ENCODE measurements at places on chromosomes 11 and 22. TPM values are rescaled to one million over a fixed set of nuclear protein-coding genes. Genes with fewer than 3 reads are reported as not detected.

ZDHHC24 gene
- 26.0 TPM for total RNA-seq

SLC5A1 gene
- not detected for total RNA-seq

SNX32 gene
- 1.6 TPM for total RNA-seq

INS gene
- total RNA-seq: not detected

GGT5 gene
- not detected for total RNA-seq

BIRC3 gene
- 79.0 TPM for total RNA-seq

MN1 gene
- total RNA-seq: 0.40 TPM

CBL gene
- 47.0 TPM for total RNA-seq

TMEM86A gene
- 1.8 TPM for total RNA-seq

PRG3 gene
- not detected for total RNA-seq

APOA4 gene
- total RNA-seq: not detected

TBRG1 gene
- total RNA-seq: 41.4 TPM

PYGM gene
- total RNA-seq: 4.0 TPM

CAPRIN1 gene
- total RNA-seq: 191 TPM

IFITM10 gene
- 1.3 TPM for total RNA-seq

TEF gene
- 2.3 TPM for total RNA-seq

CATSPER1 gene
- 0.58 TPM for total RNA-seq

GLB1L2 gene
- total RNA-seq: 2.5 TPM

LMNTD2 gene
- 3.2 TPM for total RNA-seq

OR8D4 gene
- total RNA-seq: not detected

IGSF22 gene
- total RNA-seq: 2.7 TPM

POU2AF2 gene
- not detected for total RNA-seq

MS4A3 gene
- not detected for total RNA-seq

PKDREJ gene
- not detected for total RNA-seq

PHETA2 gene
- total RNA-seq: 3.6 TPM

EIF3M gene
- 249 TPM for total RNA-seq

TRIM48 gene
- not detected for total RNA-seq

TYR gene
- not detected for total RNA-seq

MS4A12 gene
- total RNA-seq: not detected

VPS11 gene
- total RNA-seq: 30.6 TPM

WEE1 gene
- total RNA-seq: 62.8 TPM

RAB38 gene
- total RNA-seq: 1.2 TPM

USP2 gene
- total RNA-seq: 0.48 TPM

DGCR6 gene
- total RNA-seq: 1.8 TPM

CATSPERZ gene
- not detected for total RNA-seq

CARNS1 gene
- total RNA-seq: 0.76 TPM

SHISA8 gene
- not detected for total RNA-seq

TRIM29 gene
- total RNA-seq: not detected

WT1 gene
- not detected for total RNA-seq

SLC1A2 gene
- not detected for total RNA-seq

GAS2 gene
- total RNA-seq: 1.2 TPM

ZP1 gene
- total RNA-seq: 0.18 TPM

TRIM22 gene
- total RNA-seq: 213 TPM

SULT4A1 gene
- not detected for total RNA-seq

NXPE4 gene
- total RNA-seq: not detected

NRGN gene
- total RNA-seq: 8.4 TPM

PIH1D2 gene
- not detected for total RNA-seq

ANO9 gene
- total RNA-seq: 73.5 TPM

PLA2G3 gene
- total RNA-seq: not detected

UPK3A gene
- total RNA-seq: not detected

C11orf91 gene
- not detected for total RNA-seq

TIRAP gene
- 17.0 TPM for total RNA-seq

OR4A16 gene
- not detected for total RNA-seq

OVOL1 gene
- not detected for total RNA-seq

NEFH gene
- 2.9 TPM for total RNA-seq

P4HA3 gene
- total RNA-seq: not detected
